ENCODE measurements at places on chromosomes 2 and 18. TPM values are rescaled to one million over a fixed set of nuclear protein-coding genes. Genes with fewer than 3 reads are reported as not detected.

GRCh38 chr2:120818441-120818920 lies 82.8 kb downstream of the GLI2 start:
- peak; percentile 95 for DNase-seq

DNA sequence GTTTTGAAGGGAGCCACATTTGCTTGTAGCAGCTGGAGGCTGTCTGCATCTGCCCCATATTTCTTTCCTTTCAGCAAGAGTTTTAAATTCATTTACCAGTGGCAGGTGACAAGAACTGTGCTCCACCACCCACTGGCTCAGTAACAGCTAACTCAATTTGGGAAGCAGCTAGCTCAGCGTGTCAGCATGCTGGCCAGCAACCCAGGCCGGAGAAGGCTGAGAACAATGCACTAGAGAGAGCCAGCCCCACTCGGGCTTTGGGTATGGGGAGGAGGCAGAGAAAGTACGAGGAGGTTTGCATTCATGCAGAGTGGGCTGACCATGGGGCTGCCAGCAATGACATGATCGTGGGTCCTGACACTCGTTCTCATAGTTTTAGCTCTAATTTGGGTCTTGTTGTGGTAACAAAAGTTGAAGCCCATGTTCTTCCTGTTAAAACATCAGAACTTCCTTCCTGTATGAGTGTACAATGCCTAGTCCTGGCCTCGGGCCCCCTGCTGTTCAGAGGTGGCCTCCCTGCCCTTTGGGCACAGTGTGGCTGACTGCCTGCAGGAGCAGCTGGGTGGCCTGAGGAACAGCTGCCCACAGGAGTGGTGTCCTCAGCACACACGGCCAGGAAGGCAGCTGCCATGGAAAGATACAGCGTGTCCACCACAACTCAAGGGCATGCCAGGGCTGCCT lies 23.0 kb downstream of the CDC42EP3 start:
- peak; percentile 67 for DNase-seq

DNA sequence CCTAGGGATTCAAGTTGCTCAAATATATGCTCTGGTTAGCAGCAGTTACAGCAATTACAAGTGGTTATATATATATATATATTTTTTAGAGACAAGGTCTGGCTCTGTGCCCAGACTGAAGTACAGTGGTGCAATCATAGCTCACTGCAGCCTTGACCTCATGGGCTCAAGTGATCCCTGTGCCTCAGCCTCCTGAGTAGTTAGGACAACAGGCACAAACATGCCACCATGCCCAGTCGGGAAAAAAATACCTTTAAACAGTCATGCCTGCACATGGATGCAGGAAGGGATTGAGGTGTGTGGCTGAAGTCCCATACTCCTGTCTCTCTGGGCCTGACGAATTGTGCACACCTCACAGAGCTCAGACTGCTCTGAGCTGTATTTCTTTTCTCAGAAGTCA lies 19.6 kb upstream of the DNAH7 start:
- DNase-seq, result peak; percentile 82

DNA sequence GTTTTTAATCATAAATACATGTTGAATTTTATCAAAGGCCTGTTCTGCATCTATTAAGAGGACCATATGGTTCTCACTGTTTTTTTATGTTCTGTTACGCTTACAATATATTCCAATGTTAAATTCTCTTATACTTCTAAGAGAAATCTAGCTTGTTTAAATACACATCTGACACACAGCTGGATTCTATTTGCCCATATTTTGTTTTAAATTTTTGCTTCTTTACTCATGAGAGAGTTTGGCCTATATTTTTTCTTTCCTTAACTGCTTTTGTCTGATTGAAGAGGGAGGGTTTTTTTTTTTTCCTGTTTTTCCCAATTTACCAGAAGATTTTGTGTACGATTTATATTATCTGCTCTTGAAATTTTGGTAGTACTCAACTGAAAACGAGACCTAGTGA lies 34.9 kb downstream of the RNF144A start:
- no peak for DNase-seq

GRCh38 chr2:241514986-241515737 lies 6.8 kb upstream of the STK25 start:
- no peak for DNase-seq

DNA sequence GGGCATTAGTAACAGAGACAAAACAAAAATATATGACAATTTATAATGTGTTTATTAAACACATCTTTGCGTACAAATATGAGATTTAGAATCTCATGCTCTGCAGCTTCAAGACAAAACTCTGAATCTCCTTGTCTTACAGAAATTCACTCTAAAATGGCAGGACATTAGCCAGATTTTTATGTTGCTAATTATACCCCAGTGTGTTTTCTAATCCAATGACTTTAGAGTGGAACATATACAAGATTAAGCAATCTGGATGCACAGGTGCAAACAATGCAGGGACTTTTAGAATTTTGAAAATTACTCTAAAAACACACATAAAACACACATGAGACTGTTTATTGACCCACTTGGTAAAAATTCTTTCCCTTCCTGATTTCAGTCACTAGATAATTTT lies 85.9 kb downstream of the CALCRL start:
- DNase-seq, result no peak

- no peak for DNase-seq
Observed at GRCh38 chr2:3197308-3197707, 180.3 kb downstream of the EIPR1 start.

DNA sequence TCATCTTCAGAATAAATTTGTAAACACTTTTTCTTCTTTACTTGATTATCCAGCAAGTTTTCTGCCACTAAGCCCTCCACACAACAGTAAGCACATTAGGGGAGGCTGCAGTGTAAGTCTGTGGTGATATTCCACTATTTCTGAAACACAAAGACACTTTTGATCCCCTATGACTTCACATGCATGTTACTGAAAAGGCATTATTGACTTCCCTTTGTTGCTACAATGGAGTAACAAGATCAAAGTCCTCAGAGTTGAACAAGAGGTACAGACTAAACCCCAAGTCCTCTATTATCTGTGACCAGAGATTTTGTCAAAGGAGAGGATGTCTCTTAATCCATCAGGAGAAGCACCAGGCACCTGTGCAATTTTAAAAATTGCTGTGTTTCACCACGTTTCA lies 157.9 kb downstream of the CD226 start:
- no peak for DNase-seq

- peak; percentile 60 for DNase-seq
Observed at GRCh38 chr2:9941196-9941995, 10.1 kb upstream of the GRHL1 start.

- DNase-seq, result no peak
Observed at GRCh38 chr2:113823716-113824595, 65.9 kb upstream of the ACTR3 start.

DNA sequence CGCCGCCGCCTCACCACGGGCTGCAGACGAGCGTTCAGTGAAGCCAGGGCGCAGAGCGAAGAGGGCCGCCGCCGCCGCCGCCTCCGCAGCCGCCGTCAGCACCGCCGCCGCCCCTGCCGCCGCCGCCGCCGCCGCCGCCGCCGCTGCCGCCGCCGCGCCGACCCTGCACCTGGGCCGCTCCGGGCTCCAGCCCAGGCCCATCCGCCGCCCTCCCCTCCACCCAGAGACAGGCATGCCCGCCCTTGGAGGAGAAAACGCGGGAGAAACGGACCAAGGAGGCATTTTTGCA lies 3.0 kb downstream of the POU3F3 start:
- DNase-seq, result no peak

DNA sequence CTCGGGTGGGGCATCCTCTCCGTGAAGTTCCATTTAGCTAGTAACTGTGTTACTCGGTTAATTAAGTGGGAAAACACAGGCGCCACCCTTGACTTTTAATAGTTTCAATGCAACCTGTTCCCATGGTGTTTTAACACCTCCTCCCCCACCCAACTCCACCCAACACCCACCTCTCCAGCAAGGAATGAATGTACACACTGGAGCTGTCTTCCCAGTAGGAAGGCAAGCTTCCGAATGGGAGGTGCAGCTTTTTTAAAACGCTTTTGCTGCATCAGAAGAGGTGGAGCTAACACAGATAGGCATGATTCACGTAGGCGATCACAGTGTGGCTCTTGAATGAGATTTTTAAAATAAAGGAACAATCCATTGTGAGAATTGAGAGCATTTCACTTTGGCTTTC lies 73.8 kb upstream of the AGAP1 start:
- DNase-seq, result no peak

- no peak for DNase-seq
Observed at GRCh38 chr2:37816686-37817085, 108.4 kb upstream of the RMDN2 start.

GRCh38 chr2:60119778-60120177 lies 433.7 kb downstream of the BCL11A start:
- no peak for DNase-seq

DNA sequence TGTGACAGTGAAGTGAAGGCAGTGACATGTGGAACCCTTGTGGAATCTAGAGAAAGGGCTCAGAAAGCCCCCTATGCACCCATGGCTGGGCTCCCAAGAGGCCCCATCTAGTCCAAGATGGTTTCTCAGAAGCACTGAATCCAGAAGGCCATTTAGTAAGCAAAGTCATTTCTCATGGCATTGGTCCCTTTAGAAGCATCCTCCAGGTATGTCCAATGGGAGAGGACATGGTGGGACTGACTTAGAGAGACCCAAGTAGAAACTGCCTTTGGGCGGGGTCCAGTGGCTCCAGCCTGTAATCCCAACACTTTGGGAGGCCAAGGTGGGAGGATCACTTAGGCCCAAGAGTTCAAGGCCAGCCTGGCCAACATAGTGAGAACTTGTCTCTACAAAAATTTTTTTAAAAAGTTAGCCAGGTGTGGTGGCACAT lies 72.5 kb upstream of the RMDN2 start:
- no peak for DNase-seq

DNA sequence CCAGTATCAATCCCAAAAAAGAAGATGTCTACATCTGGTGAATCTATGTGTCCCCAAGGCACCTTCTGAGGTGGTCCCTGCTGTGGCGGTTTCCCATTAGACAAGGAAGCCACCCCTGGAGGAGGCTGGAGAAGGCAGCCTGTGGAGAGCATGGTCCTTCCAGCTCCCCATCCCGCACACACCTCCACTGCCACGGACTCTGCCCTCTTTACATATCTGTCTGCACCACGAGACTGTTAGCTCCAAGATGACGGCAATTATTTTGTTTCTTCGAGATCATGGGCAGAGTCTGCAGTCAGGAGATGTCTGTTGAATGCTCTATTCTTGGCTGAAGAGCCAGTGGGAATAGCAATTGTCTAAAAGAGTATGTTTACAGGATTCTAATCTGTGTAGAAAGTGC lies 132.0 kb downstream of the OSR1 start:
- no peak for DNase-seq

GRCh38 chr2:128494640-128495321 lies 176.1 kb upstream of the HS6ST1 start:
- peak; percentile 56 for DNase-seq

- DNase-seq, result no peak
Observed at GRCh38 chr18:76545433-76546087, 50.5 kb upstream of the ZNF516 start.

GRCh38 chr18:39843546-39843945 lies 2111.5 kb upstream of the PIK3C3 start:
- DNase-seq, result no peak

- DNase-seq, result no peak
Observed at GRCh38 chr2:74375838-74376237, 4.3 kb downstream of the DCTN1 start.

DNA sequence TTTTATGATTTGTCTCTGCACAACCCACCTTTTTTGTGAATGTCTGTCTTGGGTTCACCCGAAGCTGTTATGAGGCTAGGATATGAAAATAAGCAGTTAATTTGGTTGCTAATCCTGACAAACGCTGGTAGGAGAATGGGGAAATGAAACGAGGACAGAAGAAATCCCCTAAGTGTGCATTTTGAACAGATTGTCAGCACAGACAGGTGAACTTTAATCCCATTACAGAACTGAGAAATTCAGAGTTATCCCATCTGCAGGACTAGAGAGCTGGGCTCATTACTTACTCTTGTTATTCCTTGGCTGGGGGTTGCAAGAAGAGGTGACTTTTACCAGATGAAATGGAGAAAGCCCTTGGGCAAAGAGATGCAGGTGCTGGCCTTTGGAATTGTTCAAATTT lies 123.3 kb upstream of the NYAP2 start:
- DNase-seq, result no peak

GRCh38 chr18:6885992-6886796 lies 156.7 kb downstream of the ARHGAP28 start:
- DNase-seq, result peak; percentile 29

DNA sequence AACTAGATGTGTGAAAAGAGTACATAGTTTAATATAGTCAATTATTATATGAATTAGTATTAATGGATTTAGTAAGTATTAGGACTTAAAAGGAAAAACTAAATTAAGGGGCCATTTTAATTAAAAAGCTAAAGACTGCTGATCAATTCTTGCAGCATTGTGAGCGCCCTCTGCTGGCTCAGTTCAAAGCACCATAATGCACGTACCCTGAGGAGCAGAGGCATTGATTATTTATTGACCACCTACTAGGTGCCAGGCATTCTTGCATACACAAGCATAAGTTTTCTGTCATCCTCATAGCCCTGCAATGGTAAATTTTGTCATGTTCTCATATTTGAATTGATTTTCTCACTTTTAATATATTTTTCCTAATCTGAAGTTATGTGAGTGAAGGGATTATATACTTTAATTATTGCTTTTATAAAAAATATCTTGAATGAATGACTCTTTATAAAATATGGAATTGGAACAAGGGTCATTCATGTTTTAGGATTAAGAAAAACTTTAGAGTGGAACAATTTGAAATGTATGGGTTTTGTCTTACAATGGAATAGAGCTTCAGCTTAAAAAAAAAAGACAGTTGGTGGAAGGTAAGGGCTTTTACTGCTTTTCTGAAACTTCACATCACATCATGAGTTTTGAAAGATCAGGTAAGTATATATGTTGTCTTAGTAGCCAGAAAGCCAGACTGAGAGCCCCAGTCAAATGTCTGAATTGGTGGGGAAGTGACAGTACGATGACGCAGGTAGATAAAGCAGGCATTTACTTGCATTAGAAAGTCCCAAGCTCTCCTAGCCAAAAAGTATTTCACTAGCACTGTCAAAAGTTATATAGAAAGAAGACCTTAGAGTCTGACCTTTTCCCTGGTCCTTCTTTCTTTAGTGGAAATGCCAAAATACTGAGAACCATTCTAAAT lies 9.7 kb downstream of the ITGA4 start:
- peak; percentile 77 for DNase-seq

Gene SLC9A4
- not detected for total RNA-seq

Gene IL1RL1
- 0.50 TPM for total RNA-seq

Gene ST6GAL2
- not detected for total RNA-seq

Gene HNRNPA3
- total RNA-seq, result 33.9 TPM

Gene PLEK
- total RNA-seq, result not detected

Gene SF3B1
- total RNA-seq, result 195 TPM

Gene UGT1A4
- total RNA-seq, result not detected

Gene EHBP1
- 129 TPM for total RNA-seq

Gene GULP1
- total RNA-seq, result 71.7 TPM

Gene PRKAG3
- 0.26 TPM for total RNA-seq

Gene SCYGR4
- not detected for total RNA-seq

Gene LAMA1
- 24.9 TPM for total RNA-seq

Measured in fibroblast of lung (primary cell).